ENCODE measurements at places on chromosomes 2 and 18.

GRCh38 chr2:23418056-23418455, 33.1 kb downstream of the KLHL29 start:
- no peak for DNase-seq

- DNase-seq = no peak
Observed at GRCh38 chr18:9774150-9774549, 66.0 kb downstream of the RAB31 start.

GRCh38 chr18:42706029-42706608, 409.4 kb downstream of the RIT2 start:
- DNase-seq = no peak

DNA sequence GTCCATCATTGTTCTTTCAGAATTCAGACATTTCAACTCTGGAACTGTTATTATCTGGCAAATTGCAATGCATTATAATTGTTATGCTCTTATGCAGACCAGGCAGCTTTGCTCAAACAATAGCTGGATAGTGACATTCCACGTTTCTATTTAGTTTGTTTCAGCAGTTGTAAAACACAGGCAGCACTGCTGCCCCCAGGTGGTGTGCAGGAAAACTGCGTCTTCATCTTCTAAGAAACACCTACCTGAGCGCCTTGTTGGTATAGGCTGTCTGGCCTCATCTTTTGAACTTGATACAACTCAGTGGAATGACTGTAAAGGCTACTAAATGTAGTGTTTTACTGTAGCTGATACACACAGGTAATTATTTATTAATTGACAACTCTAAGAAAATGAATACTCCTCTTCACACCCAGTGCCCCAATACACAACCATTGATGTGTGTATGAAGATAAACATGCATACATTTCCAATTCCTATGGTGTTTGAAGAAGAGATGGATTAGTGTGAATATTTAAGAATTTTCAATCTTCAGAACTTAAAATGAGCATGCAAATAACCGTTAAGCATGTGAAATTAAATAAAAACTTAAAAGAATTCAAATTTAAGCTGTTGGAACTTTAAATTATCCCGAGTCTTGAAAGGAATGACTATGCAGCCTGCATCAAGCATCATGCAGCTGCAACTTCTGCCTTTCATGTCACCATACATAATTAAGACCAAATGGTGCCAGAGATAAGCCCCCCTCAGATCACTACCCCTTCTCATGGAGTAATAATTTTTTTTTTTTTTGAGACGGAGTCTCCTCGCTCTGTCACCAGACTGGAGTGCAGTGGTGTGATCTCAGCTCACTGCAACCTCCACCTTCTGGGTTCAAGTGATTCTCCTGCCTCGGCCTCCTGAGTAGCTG, 85.6 kb downstream of the CD8B2 start:
- peak; percentile 46 for DNase-seq

Data from activated naive CD4-positive, alpha-beta T cell treated with anti-CD3 and anti-CD28 coated beads for 36 hours (primary cell).